SHP77 treated with DMSO at 0.1 percent for 48 hours (cell line): ENCODE measurements at places on chromosomes 5 and 9.

DNA sequence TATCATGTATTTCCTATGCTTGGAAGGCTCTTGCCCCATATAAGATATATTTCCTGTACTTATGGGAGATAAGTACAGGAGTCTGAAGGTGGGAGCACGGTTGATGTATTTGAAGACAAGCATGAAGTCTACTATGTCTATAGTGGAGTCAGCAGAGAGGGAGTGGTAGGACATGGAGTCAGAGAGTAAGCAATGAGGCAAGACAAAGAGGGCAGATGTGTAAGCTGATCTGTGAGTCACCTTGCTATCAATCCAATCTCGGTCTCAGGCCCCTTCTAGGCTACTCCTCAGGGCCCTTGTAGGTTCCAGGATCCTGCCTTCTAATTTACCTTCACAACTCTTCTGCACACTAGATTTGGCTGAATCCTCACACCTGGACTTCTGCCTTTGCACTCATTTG lies 105.5 kb downstream of the MACIR start:
- no peak for DNase-seq

DNA sequence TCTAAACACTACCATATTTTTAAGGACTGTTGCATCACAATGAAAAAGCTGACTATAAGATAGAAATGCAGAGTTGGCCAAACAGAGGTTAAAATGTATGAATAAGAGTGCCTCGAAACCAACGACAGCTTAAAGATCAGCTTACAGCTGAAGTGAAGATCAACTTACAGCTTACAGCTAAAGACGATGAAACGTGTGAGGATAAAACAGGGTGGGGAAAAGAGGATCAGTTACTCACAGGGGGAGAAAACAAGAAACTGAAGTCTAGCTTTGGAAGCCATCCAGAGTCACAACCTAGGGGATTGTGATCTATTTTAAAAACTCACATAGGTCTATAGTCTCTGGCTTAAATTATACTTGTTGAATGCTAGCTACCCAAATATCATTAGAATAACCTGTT lies 220.0 kb downstream of the SNCAIP start:
- DNase-seq, result no peak

GRCh38 chr5:174920906-174921550 lies 196.6 kb downstream of the MSX2 start:
- no peak for DNase-seq

- DNase-seq, result no peak
Observed at GRCh38 chr9:35954942-35955546, 2.9 kb downstream of the OR2S2 start.

DNA sequence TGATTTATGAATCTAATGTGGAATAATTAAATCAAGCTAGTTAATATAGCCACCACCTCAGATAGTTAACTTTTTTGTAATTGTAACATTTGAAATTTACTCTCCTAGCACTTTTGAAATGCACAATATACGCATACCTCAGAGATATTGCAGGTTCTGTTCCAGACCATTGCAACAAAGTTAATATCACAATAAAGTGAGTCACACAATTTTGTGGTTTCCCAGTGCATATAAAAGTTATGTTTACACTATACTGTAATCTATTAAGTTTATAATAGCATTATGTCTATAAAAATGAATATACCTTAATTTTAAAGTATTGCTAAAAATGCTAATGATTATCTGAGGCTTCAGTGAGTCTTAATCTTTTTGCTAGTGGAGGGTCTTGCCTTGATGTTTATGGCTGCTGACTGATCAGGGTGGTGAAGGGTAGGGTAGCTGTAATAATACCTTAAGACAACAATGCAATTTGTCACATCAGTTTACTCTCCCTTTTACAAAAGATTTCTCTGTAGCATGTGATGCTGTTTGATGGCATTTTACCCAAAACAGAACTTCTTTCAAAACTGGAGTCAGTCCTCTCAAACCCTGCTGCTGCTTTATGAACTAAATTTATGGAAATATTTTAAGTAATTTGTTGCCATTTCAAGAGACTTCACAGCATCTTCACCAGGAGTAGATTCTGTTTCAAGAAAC lies 235.1 kb upstream of the ADAMTSL1 start:
- DNase-seq, result no peak

GRCh38 chr9:135959814-135960213 lies 1.4 kb downstream of the UBAC1 start:
- no peak for DNase-seq

DNA sequence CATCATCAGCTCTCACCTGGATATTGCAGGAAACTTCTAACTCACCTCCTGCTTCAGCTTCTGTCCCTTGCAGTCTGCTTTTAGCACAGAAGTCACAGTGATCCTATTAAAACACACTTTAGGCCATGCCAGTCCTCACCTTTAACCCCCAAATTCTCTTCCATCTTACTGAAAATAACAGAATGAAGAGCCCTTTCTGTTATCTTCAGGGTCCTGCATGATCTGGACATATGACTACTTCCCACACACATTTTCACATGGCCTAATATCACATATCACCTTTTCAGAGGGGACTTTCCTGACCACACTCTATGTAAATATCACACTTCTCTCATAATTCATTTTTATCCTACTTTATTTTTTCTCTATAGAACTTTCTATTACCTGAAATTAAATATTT lies 550.6 kb upstream of the CLINT1 start:
- DNase-seq, result no peak

DNA sequence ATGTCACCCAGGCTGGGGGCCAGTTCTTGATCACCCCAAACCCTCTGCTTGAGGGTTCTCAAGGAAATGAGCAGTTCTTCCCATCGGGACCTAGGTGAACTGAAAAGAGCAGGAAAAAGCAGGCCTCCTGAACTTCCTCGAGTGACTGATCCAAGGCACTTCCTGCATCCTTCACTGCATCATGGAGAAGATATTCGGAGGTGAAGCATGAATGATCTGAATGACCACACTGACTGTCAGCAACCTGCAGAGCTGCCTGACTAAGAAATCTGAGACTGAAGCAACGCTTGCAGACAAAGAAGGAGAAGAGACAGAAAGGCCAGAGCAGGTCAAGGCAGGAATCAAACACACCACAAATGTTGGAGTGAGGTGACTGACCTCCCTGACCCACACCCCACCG lies 420.2 kb downstream of the AGTPBP1 start:
- no peak for DNase-seq

DNA sequence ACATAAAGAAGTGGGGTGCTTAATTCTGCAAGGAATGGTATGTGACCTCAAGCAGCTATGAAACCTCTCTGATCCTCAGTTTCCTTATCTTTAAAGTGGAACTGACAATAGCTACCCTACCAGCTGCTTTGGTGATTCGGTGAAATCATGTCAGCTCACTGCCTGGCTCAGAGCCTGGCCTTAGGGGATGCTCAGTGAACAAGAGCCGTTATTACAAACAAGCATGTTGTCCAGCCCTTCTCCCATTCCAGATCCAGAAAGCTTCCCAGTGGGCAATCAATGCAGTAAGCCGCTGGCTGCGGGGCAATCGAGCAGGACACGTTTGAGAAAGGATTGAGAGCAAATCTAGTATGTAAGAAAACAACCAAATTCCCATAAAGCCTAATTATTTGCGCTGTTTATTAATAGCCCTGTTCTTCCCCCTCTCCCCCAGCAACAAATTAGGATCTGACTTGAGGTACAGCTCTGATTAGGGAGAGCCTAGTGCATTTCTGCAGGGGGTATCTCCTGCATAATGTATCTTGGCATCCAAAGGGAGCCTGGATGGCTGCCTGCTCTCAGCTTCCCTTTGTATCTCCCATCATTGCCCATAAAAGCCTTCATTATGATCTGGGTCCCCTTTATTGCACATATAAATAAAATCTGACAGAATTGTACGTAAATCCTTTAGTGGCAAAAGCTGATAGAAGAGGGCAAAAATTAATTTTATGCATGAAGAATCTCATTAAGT lies 371.4 kb downstream of the TMEM232 start:
- DNase-seq, result no peak

DNA sequence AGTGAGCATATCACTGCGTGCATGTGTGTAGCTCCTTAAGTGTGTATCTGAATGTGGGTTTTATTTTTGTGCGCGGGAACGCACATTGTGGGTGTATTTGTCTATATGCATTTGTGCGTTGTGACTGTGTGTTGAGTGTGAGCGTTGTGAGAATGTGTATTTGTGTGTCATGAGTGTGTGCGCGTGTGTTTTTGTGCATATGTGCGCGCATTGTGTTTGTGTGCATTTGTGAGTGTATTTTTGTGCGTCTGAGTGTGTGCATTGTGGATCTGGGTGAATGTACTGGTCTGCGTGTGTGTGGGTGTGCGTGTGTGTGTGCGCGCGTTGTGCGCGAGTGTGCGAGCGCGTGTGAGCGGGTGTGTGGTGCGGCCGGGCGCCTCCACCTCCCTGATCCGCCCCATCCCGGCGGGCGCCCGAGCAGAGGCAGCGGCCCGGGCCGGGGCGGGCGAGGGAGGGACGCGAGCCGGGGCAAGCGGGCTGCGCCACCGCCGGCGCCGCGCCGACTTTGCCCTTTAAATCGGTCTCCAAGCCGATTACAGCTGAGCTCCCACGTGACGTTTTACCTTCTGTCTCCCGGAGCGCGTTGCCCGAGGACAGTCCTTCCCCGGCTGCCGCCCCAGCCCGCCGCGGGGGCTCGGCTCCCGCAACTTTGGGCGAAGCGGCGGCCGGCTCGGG lies at the start of gene RASGRF2:
Gene RASGRF2 (plus strand): TSS at position 596 of the 675 bp plus-strand sequence. CDS start 376 bp downstream, outside the sequence.
- no peak for DNase-seq

DNA sequence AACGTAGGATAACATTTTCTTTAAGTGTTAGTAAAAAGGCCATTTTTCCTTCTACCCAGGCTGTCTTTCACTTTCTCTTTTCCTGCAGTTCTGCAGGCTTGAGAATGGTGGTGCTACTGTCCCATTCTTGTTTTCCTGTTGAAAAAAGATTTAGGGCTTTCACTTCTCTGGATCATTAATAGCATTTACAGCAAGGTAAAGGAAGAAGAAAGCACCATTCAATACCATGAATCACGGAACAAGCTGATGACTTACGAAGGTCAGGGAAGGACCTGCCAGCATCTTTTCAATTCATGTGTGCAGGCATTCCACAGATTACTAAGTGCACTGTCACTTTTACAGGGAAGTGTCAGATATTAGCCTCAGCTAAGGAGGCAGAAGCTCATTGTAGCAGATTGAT lies 292.8 kb downstream of the YTHDC2 start:
- no peak for DNase-seq

GRCh38 chr9:90189306-90189705 lies 453.3 kb downstream of the DIRAS2 start:
- no peak for DNase-seq

- no peak for DNase-seq
Observed at GRCh38 chr9:89891591-89892304, 286.9 kb downstream of the GADD45G start.

DNA sequence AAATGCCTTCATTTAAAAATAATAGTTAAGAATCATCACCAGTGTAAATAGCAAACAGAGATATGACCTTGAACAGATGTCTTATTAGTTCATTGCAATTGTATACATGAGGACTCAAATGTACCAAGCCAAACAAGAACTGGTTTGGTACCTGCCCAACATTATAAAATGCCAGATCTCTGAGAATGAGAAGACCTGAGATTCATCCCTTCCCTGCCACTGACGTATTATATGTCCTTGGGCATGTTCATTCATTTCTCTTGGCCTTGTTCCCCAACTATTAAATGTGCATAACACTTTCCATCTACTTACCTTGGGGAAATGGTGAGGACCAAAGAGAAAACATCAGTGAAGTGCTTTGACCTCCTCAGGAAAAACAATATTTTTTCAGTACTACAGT lies 33.6 kb upstream of the ERBIN start:
- DNase-seq, result no peak

DNA sequence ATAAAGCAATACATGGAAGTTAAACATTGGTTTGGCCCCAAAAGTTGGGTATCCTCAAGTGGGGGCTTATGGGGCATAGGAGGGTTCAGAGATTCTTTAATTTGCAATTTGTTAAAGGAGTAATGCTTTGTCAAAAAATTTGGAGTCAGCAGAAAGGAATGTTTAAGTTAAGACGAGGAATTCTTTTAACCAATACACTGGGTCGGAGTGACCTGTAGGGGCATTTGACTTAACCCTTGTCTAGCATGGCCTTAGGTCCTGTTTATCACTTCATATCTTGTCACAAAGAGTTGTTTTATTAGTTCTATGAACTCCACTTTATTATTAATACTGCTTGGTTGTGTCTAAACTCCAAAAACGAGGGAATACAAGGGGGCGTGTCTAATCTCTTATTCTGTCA lies 656.1 kb upstream of the RORB start:
- DNase-seq, result no peak

DNA sequence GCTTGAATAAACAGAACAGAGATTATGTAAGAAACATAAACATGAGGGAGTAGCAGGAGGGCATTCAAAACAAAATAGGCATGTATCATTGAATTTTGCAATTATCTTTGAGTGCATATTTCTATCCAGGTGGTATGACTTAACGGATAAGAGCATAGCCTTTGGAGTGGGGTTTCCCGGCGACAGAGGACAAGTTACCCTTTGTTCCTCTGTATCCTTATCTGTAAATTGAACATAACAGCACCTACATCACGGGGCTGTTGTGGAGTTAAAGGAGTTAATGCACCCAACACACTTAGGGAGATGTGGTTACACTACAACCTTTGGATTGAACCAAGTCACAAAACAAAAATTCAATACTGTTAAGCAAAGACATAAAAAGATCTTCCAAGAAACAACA lies 314.6 kb upstream of the KIF2A start:
- DNase-seq, result no peak

- no peak for DNase-seq
Observed at GRCh38 chr9:126031116-126031515, 283.9 kb downstream of the PBX3 start.

DNA sequence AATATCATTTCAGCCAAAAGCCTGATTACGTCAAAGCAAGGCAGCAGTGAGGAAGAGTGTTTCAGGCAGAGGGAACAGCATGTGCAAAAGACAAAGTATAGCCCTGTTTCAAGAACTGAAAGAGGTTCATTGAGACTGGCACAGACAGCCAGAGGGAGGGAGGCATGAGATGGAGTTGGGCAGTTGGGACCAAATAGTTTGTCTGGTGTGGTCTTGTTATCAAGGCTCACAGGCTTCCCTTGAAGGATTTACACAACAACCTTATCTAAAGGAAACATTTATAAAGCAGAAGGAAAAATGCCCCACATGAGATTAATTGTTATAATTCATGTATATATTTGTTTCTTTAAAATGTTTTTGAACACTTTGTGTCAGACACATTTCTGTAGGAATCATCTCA lies 253.3 kb downstream of the DMAC1 start:
- no peak for DNase-seq

GRCh38 chr9:78806492-78807160 lies 509.7 kb downstream of the PSAT1 start:
- no peak for DNase-seq

GRCh38 chr5:751496-751895 lies 33.0 kb downstream of the ZDHHC11B start:
- DNase-seq, result no peak

GRCh38 chr9:17571825-17572224 lies 7.0 kb upstream of the SH3GL2 start:
- no peak for DNase-seq

DNA sequence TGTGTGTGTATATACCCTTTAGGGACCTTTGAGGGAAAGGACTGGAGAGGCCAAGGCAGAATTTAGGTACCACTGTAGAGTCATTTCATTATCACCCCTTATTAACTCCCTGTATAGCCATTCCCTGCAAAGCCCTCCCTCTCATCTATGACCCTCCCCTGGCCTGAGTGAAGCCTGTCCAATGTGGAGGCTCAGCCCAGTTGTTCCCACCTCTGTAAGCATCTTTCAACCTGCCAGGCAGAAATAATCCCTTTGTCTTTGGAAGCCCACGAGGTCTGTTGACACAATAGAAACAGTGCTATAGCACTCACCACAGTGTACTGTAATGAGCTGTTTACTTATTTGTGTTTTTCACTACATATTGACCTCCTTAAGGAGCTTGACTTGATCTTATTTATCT lies 88.5 kb upstream of the SEMA6A start:
- no peak for DNase-seq
